ENCODE measurements at places on chromosomes 16 and 17.

GRCh38 chr16:16120044-16120381, 103.3 kb downstream of the ABCC6 start:
- no peak for DNase-seq

DNA sequence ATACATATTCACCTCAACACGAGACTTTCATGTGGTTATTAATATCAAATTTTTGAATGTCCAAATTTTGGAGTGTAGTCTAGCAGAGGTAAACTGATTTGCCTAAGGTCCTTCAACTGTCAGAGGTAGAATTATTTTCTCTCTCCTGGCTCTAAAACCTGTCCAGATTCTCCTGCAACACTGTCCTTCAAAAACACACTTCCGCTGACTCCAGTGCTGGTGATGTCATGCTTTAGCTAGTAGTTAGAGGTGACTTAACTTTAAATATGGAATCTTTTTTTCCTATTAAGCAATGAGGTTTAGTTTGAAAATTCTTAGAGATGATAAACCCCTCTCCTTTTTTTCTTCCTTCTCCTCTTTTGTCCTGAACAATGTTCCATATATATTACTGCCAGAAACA, 10.8 kb upstream of the CBLN1 start:
- no peak for DNase-seq

GRCh38 chr16:89965447-89966225, 17.1 kb downstream of the DEF8 start:
- no peak for DNase-seq

- DNase-seq: no peak
Observed at GRCh38 chr17:40645943-40646342, 1.7 kb downstream of the SMARCE1 start.

GRCh38 chr16:70589998-70590471, 56.3 kb upstream of the IL34 start:
- no peak for DNase-seq

DNA sequence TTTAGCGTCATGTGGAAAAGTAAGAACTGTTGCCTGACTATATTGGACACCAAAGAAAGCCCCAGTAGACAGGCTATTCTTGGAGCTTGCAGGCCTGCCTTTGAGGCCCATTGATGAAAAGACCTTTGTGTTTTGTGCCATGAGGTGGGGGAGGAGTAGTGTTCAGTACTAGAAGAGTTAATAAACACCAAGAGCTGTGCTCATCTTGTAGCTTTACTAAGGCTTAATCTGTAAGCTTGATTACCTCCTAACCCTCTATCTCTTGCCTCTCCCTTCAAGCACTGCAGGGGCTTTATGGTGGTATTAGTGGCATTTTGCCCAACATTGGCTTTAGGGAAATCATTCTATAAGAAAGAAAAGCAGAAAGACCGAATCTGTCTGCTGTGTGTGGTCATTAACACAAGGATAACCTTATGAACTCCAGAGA, 220.2 kb upstream of the TBX2 start:
- no peak for DNase-seq

DNA sequence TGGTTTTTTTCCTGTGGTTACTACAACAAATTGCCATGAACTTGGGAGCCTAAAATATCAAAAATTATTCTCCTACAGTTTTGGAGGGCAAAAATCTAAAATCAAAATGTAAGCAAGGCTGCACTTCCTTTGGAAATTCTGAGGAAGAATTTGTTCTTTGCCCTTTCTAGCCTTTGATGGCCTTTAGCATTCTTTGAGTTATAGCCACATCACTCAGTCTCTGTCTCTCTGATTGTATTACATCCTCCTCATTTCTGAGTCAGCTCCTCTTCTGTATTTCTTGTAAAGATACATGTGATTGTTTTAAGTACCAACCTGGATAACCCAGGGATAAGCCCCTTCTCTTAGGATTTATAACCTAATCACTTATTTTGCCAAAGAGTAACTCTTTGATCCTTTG, 282.0 kb downstream of the BCAS3 start:
- no peak for DNase-seq

DNA sequence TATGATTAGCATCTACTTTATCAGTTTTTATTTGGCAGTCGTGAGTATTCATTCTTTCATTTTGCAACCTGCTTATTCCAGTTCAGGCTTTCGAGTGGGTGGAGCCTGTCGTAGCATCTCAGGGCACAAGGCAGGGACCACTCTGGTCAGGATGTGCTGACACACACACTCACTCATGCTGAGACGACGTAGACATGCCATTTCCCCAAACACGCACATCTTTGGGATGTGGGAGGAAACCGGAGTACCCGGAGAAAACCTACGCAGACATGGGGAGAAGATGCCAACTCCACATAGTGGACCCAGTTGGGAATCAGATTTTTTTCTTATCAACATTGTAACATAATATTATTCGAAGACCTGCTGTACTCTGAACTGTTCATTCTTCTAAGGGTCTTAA, 756.5 kb upstream of the RBFOX1 start:
- DNase-seq: no peak

DNA sequence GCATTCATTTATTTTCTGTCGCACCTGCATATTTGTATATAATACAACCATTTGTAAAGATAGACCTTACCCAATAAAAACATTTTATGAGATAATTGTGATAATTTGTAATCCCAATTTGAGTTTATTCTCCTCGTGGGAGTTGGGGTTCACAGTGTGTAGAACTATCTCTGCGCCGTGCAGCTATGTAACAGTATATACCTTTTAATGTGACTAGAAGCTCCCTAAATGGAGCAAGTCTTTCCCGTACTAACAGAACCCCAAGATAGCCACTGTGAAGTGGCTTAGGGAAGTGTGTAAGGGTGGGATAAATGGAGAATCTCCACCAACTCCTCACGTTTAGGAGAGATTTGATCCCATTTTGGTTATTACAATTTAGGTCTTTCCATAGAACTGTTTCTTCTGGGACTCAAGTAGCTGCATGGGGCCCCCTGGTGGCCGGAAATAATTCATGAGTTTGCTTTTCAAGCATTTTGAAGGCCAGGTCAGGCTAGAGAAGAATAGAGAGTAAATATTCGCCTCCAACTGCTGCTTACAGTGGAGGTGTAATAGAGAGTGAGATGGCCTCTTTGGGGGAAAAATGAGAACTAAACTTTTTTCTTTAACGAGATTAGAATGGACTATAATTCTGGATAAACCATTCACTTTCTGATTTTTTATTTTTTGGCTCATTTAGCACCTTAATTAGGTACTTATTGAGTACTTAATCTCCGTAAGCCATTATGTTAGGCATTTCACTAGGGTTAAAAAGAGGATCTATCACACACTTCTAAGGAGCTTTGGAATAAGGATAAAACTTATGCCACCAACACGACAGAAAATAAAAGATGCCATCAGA, 4.5 kb downstream of the TMEM100 start:
- DNase-seq: peak; percentile 44

DNA sequence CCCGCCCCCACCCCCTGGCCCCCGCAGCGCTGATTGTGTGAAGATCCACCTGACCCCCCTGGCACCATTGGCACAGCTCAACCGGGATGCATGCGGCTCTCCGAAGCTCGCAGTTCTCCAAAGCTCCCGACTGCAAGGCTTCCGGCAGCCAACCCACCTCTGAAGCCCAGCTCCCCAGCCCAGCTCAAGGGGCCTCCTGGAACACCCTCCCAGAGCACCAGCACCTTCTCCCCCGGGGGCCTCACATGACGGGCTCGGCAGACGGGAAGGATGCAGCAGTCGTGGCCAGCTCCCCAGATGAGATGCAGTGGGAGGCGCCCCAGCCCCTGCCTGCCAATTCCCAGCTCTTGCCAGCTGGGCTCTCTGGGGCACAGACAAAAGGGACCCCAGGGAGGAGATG, 215.3 kb downstream of the ZNF423 start:
- no peak for DNase-seq

DNA sequence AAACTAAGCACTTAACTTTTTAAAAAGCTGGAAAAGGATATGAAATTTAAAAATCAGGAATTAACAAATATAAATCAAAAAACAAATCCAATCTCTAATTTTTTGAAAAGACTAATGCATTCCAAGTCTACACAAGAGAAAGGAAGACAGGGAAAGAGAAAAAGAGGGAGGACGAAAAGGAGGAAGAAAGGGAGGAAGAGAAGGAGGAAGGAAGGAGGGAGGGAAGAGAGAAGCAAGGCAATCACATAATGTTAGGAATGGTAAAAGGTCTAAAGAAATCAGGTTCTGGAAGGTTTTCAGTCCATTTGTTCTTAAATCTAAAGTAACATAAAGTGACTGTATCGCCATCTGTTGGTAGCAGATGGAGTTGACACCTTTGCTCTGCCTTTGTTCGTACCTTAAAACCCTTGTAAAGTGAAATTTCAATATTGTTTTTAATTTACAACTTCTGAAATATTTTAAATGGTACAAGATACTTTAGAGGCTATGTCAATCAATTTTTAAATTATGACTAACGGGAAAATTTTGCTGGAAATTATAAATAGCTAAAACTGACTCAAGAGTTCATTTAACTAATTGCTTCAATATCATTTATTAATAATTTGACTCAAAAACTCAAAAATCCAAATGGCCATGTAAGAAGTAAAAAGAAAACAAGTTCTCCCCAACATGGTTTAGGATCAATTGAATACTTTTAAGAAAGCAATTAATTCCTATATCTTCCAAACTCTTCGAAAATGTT, 20.4 kb upstream of the CDYL2 start:
- no peak for DNase-seq

All from hypothalamus (tissue), 51 donors.